Body of pancreas (tissue), 4 donors: ENCODE measurements at places on chromosomes 7 and 10.

- DNase-seq = no peak
Measured at GRCh38 chr7:10824154-10824553, 149.5 kb upstream of the PHF14 start.

GRCh38 chr10:34003561-34003960, 669.1 kb upstream of the NRP1 start:
- no peak for DNase-seq

GRCh38 chr7:64892116-64892515, 11.0 kb upstream of the ZNF273 start:
- DNase-seq = no peak

DNA sequence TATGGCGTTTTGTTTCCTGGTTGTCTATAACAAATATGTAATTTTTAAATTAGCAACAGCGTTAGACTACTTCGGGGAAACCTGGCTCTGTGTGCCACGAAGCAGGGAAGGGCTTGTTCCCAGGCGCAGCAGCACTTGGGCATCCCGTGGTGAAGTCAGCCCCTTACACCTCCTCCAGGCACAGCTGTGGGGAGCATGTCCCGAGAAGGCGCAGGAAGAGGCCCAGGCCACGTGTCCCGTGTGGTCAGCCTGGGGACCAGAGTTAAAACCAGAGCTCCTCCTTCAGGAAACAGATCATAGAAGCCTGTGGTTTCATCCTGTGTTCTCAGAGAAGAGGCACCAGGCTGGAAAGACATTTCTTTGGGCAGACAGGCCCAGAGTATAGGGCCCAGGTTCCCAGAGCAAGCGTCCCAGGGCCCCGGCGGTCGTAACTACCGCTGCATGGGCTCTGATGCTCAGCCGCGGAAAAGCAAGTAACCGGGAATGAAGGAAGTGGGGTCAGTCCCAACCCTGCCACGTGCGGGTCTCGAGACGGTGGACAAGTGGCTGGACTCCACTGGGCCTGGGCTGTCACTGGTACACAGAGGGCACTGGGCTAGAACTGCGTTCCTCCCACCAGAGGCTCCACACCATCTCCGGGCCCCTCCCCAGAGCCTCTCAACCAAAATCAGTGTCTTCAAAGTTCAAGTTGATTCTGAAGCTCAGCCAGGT, 7.1 kb downstream of the NUDT1 start:
- peak; percentile 67 for DNase-seq

- no peak for DNase-seq
Measured at GRCh38 chr10:13806419-13806818, 219.7 kb downstream of the PRPF18 start.

- DNase-seq = no peak
Measured at GRCh38 chr10:61845950-61846268, 55.6 kb upstream of the ARID5B start.
